ENCODE measurements at places on chromosomes 7 and 10.

GRCh38 chr10:43278216-43278615, 11.4 kb upstream of the RASGEF1A start:
- DNase-seq = no peak

- DNase-seq = no peak
Measured at GRCh38 chr7:136058546-136058945, 81.4 kb upstream of the MTPN start.

DNA sequence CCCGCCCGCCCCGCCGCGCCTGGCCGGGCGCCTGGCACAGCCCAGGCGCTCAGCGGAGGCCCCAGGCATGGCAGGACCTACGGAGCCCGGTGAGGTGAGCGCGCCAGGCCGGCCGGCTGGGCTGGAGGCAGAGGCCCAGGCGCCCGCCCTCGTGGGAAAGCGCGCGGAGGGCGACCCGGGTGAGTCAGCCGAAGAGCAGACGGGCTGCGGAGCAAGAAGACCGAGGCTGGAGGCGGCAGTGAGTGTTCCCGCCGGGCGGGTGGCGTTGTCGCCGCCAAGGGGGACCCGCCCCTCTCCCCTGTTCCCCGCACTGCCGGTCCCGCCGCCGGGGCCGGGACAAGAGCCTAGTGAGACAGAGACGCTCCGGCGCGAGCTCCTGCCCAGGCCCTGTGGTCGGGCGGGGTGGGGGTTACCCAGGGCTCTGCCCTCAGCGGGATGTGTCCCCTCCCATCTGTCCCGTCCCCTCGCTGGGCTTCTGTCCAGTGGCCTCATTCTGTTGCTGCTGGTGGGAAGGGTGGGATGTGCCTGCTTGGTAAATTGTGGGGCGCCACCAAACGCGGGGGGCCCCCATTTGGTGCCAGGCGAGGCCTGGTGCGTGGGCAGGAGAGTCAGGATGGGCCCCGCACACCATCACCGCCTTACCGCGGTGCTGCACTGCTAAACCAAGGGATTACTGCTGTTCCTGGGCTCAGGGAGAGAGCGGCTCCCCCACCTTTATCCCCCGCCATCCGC, 17.0 kb upstream of the NODAL start:
- no peak for DNase-seq

GRCh38 chr7:39613577-39613976, 9.8 kb upstream of the RALA start:
- DNase-seq = no peak

DNA sequence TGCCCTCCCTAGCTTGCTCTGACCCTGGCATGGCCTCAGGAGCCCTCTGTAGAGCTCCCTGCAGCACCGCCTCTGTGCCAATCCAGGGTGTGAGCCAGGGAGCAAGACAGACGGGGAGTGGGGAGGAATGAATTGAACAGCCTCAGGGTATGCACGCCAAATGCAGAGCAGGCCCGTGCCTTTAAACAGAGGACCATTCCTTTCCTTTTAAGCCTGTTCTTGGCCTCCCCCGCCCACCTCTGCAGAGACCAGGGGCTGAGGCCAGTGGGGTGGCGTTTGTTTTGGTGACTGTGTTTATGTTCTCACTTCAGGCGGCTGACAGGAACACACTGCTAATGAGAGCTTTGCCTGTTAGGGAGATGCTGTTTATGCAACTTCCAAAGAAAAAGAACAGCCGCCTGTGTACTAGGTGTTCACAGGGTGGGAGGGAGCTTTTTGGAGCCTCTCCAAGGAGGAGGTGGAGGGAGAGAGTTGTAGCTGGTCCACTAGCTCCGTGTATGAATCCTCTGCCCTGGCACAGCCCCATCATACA, 528.1 kb upstream of the DPP6 start:
- DNase-seq = no peak

- no peak for DNase-seq
Measured at GRCh38 chr7:45456747-45457524, 117.2 kb upstream of the ADCY1 start.

DNA sequence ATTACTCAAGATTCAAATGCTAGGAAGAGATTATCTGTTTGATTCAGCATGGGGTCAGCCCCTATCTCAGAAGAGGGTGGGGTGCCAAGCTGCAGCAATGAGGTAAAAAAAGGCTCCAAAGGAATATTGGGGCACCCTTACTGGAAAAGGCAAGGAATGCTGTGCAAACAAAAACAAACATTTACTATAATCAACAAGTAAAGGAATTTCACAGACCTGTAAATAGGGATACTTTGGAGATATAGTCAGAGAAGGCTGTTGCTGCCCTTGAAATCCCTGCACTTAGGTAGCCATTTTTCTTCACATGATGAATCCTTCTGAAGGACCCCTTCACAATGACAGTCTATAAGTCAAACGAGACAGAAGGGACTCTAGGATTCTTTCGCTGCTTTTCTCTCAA, 10.6 kb upstream of the ADD3 start:
- no peak for DNase-seq

GRCh38 chr10:42630537-42631134, 7.7 kb downstream of the ZNF33B start:
- DNase-seq = no peak

DNA sequence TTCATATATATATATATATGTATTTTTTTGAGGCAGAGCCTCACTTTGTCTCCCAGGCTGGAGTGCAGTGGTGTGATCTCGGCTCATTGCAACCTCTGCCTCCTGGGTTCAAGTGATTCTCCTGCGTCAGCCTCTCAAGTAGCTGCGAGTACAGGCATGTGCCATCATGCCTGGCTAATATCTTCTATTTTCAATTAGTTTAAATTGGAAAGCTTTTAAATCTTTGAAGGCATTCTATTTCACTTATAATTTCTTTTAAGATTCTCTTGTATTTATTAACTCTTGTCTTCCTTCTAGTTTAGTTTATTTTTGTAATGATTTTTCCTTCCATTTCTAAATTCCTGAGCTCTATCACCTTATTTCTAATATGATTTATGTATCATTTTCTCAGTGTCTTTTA, 71.2 kb downstream of the TPST1 start:
- DNase-seq = no peak

Data from activated T-helper 1 cell treated with anti-CD3 and anti-CD28 coated beads, Interleukin-2, amount 50 U/mL, for 16 hours (primary cell).